DMS53 (cell line): ENCODE measurements at places on chromosomes 7 and 10.
A peak's percentile ranks its signal among the peaks of the same experiment; 100 is the strongest.

- DNase-seq: peak; percentile 49
Measured at GRCh38 chr10:70348228-70348850, 34.1 kb downstream of the LRRC20 start.

DNA sequence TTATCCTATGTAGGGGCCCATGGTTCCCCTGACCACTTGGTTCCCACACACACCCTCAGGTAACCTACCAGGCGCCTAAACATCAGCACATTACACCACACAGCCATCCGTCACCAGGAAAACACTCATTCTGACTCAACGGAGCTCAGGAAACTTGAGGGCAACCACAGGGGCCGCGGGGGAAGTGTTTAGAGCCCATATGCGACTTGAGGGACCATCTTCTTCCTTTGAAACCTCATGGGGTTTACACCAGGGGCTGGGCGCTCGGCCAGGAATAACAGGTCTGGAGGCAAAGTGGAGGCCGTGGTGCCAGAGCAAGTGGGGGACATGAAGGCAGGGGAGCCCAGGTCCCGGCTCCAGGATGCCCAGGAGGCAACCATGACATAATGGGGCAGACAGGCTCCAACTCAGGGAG is 1.5 kb downstream of the STX1A start:
- no peak for DNase-seq

DNA sequence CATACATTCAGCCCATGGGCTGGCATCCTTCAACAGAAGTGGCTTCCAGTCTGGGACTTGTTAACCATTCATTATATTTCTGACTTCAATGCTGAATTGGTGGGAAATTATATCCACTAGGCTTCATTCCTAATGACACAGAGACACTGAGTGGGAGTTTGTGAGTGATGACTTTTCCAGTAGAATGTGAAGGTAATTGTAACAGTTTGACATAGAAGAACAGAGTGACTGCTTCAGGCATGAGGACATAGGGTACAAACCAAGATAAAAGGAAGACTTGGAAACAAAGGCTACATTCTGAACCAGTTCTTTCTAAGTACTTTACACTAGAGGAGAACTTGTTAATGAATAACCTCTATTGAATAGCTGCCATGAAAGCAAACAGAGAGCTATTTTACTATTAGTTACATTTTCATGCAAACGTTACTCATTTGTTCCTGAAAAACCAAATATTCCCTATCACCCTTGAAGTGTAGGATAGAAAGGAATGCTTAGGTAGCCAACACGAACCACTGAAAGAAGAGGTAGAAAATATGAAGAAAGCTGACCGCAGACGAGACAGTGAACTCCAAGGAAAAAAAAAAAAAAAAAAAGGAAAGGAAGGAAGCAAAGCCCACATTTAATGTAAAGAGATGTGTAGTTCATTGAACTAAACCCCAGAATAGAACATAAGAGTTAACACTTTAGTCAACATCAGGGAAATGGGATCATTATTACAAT is 237.0 kb upstream of the SEMA3C start:
- peak; percentile 91 for DNase-seq

DNA sequence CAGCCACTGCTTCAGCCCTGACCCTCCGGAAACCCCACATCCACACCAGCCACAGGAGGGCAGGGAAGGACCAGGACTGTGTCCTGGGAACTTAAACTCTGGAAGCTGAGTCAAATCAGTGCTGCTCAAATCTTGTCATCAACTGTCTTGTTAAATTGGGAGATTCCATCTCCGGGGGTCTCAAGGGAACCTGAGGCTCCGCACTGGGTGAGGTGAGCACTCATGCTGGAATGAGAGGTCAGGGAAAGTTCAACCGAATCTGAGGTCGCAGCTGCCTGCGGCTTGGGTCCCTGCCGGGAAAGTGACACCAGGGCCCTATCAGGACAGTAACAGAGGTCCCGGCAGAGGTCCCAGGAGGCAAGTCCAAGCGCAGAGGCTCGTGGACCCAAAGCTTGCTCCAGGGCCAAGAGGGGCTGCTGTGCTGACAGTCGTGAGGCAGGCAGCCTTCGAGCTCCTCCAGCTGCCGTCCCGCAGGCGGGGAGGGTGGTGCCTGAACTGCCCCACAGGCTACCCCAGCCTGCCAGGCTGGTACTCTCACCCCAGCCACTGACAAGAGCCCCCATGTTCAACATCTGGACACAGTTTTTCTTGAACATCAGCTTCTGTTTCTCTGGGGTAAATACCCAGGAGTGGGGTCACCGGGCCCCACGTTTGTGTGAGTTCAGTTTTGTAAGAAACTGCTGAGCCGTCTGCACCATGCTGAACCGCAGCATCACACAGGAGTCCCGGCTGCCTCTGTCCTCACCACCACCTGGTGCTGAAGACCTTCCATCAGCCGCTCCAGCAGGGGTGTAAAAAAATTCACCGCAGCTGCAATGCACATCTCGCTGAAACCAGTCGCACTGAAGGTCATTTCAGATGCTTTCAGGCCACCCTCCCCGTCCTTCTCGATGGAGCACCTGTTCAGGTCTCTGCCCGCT is 101.0 kb downstream of the DIP2C start:
- peak; percentile 25 for DNase-seq

DNA sequence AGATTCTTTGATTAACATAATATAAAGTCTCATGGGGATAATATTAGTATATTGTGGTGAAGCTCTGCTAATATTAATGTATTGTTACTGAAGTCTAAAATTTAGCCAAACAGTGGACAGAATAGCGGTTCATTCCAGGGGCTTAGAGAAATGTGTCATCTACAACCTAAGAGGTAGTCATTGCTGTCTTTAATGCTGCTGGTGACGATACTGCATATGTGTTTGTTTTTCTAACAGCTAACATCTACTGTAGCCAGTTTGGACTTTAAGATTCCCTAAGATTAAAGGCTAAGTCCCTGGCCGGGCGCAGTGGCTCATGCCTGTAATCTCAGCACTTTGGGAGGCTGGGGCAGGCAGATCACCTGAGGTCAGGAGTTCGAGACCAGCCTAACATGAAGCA is 102.0 kb upstream of the SAMD8 start:
- DNase-seq: no peak

DNA sequence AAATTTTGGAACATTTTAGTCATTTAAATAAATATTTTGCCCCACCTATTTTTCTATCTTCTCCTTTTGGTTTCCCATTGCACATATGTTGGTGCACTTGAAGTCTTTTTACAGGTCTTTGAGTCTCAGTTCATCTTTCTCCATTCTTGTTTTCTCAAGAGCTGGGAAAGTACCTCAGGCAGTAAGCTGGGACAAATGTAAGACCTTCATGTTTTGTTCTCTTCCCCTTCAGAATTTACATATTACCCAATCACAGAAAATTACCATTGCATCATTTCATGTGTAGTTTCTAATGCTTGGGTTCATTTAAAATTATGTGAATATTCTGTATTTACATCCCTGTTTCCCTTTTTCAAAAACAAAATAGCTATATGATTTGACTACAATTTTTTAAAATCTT is 1150.0 kb upstream of the POT1 start:
- no peak for DNase-seq

DNA sequence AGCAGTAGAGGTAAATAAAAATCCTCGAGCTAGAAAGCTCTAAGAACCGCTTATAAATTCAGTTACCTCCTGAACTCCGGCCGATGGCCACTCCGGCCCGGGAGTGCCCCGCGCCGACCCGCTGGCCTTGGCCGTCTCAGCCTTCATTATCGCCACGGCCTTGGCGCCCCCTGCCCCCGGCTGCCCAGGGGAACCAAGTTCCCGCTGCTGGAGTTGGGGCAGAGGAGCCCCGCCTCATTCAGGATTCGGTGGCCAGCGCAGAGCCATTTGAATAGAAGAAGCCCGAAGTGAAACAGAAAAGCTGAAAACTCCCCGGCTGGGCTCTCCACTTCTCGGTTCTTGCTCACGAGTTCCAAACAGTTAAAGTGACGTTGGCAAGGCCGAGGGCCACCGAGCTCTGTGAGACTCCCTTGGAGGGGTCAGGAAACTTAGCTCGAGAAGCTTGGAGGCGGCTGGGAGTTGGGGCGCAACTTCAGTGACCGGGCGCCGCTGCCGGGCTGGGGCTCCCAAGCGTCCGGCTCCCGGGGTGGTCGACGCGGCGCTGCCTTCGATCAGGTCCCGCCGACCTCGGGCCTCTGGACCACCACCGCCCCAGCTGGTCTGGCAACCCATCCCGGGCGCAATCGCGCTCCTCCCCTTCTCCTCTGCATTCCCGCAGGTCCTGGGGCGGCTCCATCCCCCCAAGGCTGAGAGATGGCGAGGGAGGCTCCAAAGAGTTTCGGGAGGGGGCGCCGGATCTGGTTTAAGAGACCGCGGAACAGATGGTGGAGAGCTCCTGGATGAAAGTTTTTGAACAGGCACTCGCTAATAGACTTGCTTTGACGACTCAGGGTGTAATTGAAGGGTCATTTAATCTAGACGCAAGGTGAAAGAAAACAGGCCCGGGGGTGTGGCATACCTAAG is 5.8 kb upstream of the FEZF1 start:
- peak; percentile 60 for DNase-seq

- peak; percentile 66 for DNase-seq
Measured at GRCh38 chr10:123559066-123559822, 106.9 kb upstream of the GPR26 start.

GRCh38 chr7:113424185-113424817 is 305.9 kb upstream of the SMIM30 start:
- DNase-seq: no peak

DNA sequence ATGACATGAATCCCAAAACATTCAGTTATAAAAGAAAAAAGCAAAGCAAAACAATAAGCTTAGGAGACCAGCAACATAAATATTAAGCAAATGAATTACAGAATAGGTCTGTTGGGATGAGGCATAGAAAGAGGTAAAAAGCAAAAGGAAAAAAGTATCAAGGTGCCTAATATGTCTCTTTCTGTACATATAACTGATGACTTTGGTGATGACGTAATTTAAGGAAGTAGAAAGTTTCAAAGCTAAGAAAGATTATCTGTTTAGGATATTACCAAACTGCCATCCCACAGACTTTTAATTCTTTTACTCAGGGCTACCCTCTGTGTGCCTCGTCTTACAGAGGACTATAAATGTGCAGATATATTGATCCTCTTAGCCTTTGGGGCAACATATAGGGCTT is 1066.5 kb downstream of the SORCS3 start:
- no peak for DNase-seq

DNA sequence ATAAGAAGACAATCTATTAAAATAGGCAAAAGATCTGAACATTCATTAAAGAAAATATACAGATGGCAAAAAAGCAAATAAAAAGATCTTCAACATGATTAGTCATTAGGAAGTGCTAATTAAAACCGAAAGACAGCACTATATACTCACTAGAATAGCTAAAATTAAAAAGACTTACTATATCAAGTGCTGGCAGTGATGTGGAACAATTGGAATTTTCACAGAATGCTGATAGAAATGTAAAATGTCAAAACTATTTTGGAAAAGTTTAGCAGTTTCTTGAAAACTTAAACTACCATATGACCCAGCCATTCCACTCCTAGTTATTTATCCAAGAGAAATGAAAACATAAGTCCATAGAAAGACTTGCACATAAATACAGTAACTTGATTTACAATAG is 25.0 kb upstream of the TLL2 start:
- DNase-seq: no peak

- no peak for DNase-seq
Measured at GRCh38 chr10:133465950-133466474, 12.3 kb downstream of the SCART1 start.

- no peak for DNase-seq
Measured at GRCh38 chr10:12541446-12542067, 192.2 kb downstream of the CAMK1D start.

GRCh38 chr7:32591938-32592337 is 96.6 kb downstream of the AVL9 start:
- DNase-seq: no peak

- DNase-seq: no peak
Measured at GRCh38 chr7:75967487-75967997, 26.9 kb downstream of the TMEM120A start.

- no peak for DNase-seq
Measured at GRCh38 chr7:65923316-65923715, 50.4 kb downstream of the VKORC1L1 start.

DNA sequence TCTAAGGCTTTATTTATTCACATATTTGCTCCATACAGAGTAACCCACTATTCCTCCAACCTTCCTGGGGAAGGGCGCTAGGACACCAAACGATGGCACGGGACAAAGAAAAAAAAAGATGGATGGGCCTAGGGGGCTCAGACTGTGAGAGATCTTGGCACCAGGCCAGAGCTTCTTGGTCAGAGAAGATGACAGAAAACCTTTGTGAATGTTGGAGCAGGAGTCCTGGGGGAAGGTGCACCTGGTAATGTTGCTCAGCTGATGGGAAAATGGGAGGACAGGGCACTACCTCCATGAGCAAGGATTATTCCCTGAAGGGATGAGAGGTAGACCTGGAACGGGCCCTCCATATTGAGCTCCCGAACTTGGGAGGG is 1.4 kb upstream of the SH3PXD2A start:
- peak; percentile 14 for DNase-seq

GRCh38 chr7:16739863-16740622 is 13.5 kb upstream of the TSPAN13 start:
- DNase-seq: no peak

DNA sequence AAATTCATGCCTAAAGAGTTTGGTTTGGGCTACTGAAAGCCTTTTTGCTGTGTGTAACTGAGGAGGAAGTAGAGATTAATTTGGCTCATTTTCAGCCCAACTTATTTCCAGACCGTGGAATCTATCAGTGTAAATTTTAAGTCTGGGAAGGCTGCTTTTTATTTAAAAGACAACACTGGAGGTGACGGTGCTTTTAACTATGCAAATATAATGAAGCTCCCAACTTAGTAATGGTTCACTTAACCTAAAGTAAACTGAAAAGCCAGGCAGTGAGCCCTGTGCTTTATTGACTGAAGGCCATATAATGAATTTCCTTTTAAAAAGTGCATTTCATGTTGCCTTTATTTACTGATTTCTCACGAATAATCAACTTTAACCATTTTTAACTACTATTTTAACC is 127.2 kb downstream of the NPY start:
- DNase-seq: peak; percentile 64

DNA sequence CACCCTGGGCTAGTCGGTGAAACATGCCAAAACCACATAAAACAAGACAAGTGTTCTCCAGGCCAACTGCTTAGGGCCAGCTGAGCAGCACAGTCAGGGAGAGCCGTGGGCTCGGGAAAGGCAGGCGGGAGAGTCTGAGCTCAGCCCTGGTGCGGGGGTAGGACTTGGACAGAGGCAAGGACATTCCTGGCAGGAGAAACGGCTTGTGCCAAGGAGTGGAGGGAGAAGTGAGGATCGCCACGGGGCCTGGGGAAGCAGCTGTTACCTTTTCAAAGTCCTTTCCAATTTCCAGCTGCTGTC is 4.2 kb downstream of the ELN start:
- DNase-seq: peak; percentile 28

DNA sequence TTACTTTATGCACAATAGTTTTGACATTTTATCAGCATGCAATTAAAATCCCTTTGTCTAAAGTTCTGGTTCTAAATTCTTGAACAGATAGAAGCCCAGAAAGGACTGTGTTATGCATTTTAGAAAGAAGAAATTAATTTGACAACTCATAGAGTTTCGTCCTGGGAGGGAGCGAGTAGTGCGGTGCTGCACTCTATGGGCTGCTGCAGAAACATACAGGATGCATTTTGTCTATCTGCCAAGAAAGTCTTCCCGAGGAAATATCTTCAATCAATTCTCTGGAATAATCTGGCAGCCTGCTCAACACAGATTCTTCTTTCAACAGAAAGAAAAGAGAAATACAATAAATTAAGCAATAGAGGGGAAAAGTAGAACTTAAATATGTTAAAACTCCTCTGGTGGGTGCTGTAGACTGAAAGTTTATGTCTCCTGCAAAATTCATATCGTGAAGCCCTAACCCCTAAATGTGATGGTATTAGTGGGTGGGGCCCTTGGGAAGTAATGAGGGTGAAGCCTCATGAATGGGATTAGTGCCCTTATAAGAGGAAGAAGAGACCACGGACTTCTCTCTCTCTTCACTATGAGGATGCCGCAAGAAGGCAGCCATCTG is 39.0 kb upstream of the IFRD1 start:
- peak; percentile 58 for DNase-seq
